ENCODE measurements at places on chromosomes 2 and 18.

- no peak for DNase-seq
Observed at GRCh38 chr18:30925795-30926194, 116.7 kb downstream of the DSC3 start.

GRCh38 chr2:38386377-38386776 is 9.3 kb upstream of the ATL2 start:
- no peak for DNase-seq

DNA sequence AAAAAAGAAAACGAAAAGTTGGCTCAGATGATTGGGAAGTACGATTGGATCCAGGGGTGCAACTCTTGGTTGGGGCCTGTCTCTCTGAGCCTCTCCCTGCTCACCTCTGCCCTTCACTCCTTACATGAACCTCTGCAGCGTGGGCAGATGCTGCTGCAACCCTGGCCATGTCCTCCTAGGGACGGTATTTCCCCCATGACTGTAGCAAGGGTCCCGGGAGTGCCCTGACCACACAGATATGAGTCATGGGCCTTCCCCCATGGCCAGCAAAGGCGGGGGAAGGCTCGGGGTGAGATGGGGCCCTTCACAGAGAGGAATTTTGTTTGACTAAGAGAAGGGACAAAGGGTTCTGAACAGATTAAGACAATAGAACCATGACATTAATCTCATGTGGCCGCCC is 129.0 kb downstream of the NCK2 start:
- DNase-seq, result no peak

DNA sequence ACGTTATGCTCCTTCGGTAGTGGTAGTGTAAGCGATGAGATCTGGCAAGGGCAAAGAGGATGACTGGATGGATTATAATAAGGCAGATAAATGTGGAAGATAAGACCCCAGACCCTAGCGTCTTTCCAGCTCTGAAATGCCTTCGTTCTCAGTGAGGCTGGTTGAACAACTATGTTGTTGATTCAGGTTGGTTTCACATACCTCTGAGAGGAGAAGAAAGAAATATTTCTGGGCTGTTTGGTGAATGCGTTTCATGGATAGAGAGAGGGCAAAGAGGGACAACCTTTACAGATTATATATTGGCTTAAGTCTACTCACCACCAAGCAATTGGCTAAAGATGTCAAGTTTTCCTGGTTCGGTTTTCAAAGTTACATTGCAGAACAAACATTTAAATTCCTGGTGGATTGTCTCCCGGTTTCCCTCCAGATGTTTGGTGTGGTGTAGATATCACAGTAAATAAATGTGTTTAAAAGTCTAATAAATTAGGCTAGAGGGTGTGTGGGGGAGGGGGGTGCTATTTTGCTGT is 190.1 kb upstream of the GLI2 start:
- DNase-seq, result no peak

GRCh38 chr2:29115797-29116781 is 874 bp downstream of the CLIP4 start:
- DNase-seq, result peak; percentile 41
